ENCODE measurements at places on chromosomes 4 and X. TPM values are rescaled to one million over a fixed set of nuclear protein-coding genes. Genes with fewer than 3 reads are reported as not detected.
A peak's percentile ranks its signal among the peaks of the same experiment; 100 is the strongest.

- peak; percentile 48 for DNase-seq
These were observed 3.0 kb upstream of the CITED1 start for GRCh38 chrX:72308566-72309296.

DNA sequence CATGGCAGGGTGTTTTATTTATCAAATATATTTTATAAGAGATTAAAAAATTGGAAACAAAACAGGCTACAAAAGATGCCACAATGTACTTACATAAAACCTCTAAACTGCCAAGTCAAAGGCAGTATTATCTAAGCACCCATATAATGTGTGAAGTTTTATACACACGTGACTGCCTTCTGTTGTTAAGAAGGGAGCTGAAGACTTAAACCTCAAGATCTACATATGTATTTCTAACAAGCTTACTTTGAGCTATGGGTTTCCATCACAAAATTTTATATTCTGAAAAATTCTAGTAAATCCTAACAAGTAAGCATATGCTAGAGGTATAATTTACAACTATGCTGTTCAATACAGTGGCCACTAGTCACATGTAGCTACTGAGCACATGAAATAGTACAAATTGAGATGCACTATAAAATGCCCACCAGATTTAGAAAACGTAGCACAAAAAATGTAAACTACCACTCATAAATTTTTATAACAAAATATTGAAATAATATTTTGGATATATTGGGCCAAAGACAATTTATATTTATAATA lies 9.8 kb downstream of the ATP8A1 start:
- DNase-seq: no peak

Gene HSD17B13
- total RNA-seq: 0.09 TPM

GRCh38 chr4:153152501-153153338 lies 51.5 kb upstream of the TRIM2 start:
- DNase-seq: no peak

GRCh38 chrX:123869488-123869887 lies 9.6 kb downstream of the XIAP start:
- DNase-seq: no peak

GRCh38 chr4:121898150-121898549 lies 27.9 kb upstream of the BBS7 start:
- DNase-seq: no peak

Gene HS3ST1
- total RNA-seq: 0.25 TPM

DNA sequence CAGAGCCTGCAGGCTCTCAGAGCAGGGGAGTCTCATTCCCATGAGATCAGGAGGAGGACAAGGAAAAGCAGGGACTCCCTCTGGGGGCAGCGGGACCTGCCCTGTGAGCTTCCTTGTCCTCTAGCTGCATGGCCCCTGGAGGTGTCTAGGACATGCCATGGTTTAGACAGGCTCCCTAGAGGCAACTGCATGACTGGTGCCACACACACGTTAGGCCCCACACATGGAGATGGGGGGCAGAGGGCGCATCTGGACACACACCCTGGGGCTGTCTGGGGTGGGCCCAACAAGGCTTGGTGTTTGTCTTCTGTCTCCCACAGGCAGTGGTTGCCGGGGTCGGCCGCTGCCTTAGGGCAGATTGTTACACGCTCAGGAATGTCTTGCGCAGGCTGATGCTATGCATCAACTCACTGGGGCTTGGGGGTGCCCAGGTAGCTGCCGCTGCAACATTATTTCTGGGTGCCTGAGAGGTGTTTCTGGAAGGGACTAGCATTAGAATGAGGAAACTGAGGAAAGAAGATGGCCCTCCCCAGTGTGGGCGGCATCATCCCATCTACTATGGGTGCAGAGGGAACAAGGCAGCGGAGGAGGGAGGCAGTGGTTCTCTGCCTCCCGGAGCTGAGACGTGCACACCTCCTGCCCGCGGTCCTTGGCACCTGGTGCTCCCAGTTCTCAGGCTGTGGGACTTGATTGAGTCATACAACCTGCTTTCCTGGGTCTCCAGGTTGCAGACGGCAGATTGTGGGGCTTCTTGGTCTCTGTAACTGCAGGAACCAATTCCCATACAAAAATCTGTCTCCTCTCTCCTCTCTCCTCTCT lies 32.1 kb upstream of the GPR78 start:
- DNase-seq: no peak

DNA sequence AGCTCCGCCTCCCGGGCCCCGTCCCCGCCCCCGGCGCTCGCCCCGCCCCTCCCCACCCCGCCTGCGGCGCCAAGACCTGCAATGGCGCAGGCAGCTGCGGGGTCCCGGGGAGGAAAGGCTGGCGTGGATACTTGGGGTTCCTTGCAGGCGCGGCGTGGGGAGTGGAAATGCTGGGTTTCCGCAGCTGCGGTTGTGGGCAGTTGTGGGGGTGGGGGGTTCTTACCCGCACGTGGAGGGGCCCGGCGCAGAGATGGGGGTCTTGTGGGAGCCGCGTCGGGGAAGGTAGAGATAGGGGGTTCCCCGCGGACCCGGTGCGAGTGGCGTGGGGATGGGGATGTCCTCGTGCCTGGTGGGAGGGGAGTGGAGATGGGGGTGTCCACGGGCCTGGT lies 680 bp upstream of the ASMTL start:
- no peak for DNase-seq

GRCh38 chr4:159902648-159903047 lies 799.8 kb downstream of the RAPGEF2 start:
- no peak for DNase-seq

Gene WDR17
- total RNA-seq: 0.50 TPM

DNA sequence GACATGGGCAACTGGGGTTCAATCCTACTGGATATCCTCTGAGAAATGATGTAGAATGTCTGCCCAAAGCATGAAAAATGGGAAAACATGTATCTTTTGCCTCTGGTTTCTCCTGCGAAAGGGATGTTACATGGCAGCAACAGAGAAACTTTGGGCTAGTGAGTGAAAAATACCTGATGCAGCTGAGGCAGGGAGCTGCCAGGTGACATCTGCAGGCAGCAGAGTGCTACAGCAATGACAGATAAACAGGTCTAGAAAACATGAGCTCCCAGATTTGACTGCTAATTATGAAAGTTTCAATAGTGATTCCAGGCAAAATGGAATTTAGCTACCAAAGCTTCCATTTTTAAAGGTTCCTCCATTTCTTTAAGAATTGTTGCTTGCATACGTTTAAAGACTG lies 4.8 kb upstream of the CXCL1 start:
- no peak for DNase-seq

Gene UGT2B11
- 0.05 TPM for total RNA-seq

Gene NLGN3
- total RNA-seq: 0.17 TPM

DNA sequence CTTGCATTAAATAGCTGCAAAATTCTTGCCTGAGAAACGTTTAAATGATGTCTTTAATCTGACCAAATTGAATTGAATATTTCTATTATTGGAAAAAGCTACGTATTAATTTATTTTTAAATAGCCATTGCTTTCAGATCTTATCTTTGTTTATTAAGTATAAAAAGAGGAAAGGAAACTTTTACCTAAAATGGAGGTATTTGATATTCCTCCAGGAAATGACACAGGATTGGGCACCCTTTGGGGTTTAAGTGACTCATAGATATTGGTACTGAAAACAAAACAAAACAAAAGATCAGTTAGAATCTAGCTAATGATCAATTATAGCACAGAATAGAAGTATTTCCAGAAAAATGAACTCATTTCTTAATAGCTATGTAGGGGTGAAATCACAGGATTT lies 34.1 kb downstream of the PLS3 start:
- no peak for DNase-seq

Gene PLXNB3
- 0.42 TPM for total RNA-seq

- no peak for DNase-seq
These were observed 53.4 kb downstream of the ADGRG4 start for GRCh38 chrX:136354201-136354600.

GRCh38 chrX:67435536-67435935 lies 108.3 kb upstream of the AR start:
- DNase-seq: no peak

DNA sequence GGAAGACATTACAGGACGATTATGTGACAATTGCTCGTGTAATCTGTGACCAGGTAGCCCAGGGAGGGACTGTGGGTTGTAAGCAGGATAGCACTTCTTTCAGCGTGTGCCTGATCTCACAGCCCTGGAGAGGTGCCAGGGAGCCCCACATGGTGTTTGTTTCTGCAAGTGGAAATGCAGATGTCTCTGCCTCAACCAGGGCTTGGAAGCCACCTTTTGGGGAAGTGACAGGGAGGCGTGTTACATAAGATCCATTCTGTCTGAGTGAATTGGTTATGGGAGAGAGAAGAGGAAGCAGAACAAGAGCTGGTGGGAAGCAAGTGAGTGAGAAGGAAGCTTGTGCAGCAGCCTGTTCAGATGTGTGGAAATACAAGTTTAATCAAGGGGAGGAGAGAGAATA lies 104.5 kb upstream of the GATB start:
- no peak for DNase-seq

Gene BMPR1B
- 0.70 TPM for total RNA-seq

GRCh38 chr4:120785202-120785601 lies 137.3 kb downstream of the PRDM5 start:
- DNase-seq: no peak

GRCh38 chrX:106599411-106599810 lies 12.4 kb upstream of the RADX start:
- no peak for DNase-seq

DNA sequence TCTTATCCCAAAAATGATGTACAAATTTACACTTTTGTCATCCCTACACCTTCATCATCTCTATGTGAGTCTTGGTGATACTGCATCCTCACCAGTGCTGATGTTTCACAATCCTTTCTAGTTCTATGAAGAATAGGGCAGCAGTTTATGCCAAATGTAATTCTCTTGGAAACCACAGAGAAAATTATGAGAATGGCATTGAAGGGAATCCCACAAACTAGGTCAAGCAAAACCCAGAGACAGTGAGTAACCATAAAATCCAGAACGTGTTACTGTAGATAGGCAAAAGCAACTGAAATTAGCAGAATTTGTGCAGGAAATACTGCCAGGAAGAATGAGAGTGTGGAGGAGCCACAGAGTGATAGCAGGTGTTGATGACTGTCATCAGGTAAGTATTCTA lies 24.5 kb downstream of the IL15 start:
- no peak for DNase-seq

DNA sequence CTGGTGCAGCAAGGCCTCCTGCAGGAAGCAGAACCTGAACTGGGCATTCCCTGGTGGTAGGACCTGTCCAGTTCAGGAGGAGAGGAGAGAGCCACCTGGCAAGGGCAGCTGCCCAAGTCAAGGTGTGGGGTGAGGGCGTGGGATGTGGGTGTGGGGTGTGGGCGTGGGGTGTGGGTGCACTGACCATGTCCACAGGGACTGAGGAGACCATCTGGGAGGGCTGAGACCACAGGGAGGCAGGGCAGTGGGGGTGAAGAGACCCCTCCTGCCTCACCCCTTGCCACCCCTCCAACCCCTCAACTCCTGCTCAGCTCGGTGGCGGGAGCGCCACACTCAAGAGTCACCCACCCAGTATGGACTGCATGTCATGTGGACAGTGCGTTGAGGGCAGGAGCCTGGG lies 117.9 kb downstream of the CPZ start:
- no peak for DNase-seq

Gene MAGEA12
- not detected for total RNA-seq

- DNase-seq: no peak
These were observed 1073.4 kb downstream of the NLGN4X start for GRCh38 chrX:5155301-5155700.

Gene FGF5
- total RNA-seq: not detected

Gene LINC00632
- 28.7 TPM for total RNA-seq

DNA sequence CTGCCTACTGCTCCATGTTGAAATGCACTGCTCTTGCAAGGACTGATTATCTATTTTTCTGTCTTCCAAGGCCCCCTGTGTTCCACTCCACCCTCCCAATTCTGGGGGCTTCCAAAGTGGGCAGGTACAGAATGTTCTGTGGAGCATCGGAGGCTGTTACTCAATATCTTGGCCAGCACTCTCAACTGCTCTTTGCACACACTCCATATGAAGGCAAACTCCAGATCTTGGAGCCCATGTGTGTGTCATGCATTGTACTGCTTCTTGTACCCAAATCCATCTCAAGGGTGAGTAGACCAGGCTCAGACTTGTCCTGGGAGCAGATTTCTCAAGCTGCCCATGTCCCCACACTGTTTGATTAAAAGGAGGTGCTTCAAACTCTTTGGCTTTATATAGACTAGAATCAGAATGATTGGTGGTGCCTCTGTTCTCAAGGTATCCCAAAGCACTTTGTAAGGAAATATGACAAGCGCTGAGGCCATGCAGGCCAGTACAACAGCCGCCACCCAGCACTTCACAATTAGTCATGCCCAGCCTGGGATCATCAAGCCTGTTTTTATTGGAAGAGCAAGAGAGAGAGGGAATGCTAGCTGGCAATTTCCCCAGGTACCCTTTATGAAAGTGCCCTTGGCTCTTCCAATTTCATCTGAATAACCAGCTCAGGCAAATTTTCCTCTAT lies 44.3 kb downstream of the AR start:
- DNase-seq: no peak

Gene SLC4A4
- 3.0 TPM for total RNA-seq

DNA sequence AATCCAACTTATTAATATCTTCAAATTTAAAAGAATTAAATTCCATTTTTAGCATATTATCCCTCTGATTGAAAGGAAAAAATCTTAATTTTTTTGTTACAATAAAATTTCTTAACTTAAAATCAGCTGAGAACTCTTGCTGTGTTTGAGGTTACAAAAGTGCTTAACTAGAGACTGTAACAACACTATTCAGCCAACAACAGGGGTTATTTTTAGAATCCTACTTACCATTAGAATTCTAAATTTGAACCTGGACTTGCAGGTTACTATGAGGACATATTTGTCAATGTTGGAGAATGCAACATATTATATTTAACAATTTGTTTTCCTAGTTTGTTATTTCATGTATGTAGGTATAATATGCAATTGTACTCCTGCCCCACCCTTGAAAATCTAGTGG lies 238.1 kb upstream of the CXXC4 start:
- DNase-seq: no peak

DNA sequence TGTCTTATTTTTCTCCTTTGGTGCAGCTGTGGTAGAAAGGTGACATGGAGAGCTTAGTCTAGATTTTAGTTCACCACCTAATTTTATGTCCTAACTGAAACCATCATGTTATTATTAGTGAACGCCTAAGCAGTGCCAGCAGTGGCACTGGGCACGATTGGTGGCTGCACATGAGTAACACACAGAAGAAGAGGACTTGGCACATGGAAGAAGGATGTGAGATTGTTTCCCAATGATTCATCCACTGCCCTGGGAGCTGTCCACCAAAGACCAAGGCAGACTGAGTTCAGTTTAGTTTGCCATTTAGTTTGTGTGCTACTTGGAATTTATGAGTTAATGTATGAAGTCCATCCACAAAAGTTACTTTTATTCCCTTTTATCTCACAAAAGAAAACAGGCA lies 68.1 kb upstream of the NAP1L5 start:
- no peak for DNase-seq

DNA sequence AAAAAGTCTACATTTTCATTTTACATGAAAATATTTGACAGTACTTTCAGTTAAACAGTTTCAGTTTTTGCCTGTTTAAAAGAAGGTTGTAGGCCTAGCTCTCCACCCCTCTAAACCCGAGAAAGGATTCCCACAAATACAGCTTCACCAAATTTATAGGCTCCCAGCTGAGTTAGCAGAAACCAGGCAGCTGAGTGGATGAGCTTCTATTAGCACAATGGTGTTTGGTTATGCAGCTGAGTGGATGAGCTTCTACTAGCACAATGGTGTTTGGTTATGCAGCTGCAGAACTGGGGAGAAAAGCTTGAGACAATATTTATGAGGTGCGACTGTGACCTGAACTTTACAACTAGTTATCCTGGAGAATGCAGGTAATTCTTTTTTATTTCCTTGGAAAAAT lies 36.6 kb upstream of the PAQR3 start:
- DNase-seq: no peak

Gene MAGEC1
- total RNA-seq: not detected

Data from liver (tissue), 10 donors.